Trophoblast cell (in vitro differentiated cells and primary cell): ENCODE measurements at places on chromosomes 12 and 14.
A peak's percentile ranks its signal among the peaks of the same experiment; 100 is the strongest.

GRCh38 chr12:8081251-8081920 is 688 bp upstream of the NECAP1 start:
- DNase-seq, result no peak

GRCh38 chr12:130461839-130462557 is 124.3 kb downstream of the PIWIL1 start:
- DNase-seq, result no peak

DNA sequence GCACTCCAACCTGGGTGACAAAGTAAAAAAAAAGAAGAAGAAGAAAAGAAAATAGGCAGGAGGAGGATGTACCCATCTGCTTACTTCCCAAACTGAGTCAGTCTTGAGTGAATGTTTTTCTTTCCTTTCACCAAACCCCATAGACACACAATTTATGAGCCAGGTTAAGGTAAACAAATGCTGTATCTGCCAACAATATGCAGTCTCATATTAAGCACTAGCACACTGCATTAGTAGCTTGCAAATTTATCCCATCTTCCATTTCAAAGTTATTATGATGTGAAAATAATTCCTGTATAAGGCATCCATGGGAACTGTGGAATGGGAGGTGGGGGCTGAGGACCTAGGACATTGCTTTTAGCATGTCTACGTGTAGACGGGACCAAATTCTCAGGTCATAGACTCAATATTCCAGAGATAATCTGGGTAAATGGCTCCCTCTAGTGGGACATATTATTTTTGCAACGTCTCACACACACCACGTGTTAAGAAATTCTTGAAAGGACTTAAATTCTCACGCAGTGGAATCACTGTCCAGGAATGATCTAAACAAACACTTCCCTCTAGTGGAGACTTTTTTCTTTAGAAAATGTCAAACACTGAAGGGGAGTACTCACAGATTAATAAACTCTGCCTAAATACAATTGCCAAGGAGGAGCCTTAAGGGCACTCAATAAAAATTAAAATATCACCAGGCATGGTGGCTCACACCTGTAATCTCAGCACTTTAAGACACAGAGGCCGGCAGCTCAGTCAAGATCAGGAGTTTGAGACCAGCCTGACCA is 17.1 kb upstream of the OR10P1 start:
- DNase-seq, result peak; percentile 87

DNA sequence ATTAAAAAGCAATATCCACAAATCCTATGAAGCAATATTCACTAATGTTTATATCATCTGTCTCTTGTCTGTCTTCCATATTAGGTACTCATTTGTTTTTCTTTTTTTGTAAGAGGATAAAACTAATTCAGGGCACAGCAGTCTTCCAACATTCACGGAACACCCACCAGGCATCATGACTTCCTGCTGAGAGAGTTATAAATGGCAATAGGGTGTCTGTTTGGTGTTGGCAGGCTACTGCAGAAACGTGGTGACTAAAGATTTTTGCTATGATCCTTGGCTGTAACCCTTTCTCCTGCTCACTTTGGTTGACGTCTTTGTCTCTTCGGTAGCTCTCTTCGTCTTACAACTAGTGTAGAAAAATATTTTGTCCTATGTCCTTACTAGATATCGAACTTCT is 860.6 kb upstream of the MGAT4C start:
- no peak for DNase-seq

GRCh38 chr14:94170136-94170535 is 4.0 kb upstream of the PPP4R4 start:
- DNase-seq, result no peak

- no peak for DNase-seq
Observed at GRCh38 chr12:66763467-66763866, 84.6 kb upstream of the GRIP1 start.

GRCh38 chr12:22410486-22410885 is 76.0 kb upstream of the ST8SIA1 start:
- peak; percentile 96 for DNase-seq

DNA sequence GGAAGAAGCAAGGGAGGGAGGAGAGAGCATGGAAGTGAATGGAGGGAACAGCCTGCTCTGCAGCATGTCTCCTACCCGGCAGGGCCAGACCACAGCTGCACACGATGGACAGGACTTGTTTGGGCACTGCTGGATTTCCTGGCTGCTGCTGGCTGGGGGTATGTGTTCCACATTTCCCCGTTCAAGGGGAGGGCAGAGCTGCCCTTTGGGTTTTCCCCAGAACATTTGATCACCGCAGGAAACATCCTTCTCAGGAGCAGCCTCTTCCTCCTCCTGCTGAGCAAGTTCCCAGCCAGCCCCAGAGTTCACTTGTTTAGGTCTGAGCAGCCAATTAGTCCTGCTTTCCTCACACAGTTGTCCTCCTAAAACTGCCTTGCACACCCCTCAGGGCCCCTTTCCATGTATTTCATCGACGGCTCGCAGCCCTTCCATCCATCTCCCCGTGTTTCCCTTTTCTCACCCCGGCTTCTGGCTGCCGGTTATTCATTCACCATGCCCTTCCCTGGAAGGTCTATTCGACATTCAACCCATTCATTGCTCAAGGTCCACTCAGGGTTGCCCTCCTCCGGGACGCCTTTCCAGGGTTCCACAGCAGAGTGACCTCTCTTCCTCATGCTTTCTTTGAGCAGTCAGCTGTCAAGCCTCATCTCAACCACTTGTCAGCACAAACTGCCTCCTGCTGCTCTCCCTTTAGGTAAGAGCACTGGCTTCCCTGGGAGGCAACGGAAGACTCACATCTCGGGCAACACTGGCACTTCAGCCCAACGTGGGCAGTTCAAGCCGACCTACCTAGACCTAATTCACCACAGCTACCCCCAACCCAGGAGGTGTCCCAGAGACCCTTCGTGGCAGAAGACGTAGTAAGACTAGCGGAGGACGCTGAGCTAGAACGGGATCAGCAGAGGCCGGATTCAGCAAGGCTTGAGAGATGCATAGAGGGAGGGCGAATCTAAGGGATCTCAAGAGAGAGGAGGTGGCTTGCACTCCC is 20.1 kb upstream of the ANO2 start:
- DNase-seq, result no peak

DNA sequence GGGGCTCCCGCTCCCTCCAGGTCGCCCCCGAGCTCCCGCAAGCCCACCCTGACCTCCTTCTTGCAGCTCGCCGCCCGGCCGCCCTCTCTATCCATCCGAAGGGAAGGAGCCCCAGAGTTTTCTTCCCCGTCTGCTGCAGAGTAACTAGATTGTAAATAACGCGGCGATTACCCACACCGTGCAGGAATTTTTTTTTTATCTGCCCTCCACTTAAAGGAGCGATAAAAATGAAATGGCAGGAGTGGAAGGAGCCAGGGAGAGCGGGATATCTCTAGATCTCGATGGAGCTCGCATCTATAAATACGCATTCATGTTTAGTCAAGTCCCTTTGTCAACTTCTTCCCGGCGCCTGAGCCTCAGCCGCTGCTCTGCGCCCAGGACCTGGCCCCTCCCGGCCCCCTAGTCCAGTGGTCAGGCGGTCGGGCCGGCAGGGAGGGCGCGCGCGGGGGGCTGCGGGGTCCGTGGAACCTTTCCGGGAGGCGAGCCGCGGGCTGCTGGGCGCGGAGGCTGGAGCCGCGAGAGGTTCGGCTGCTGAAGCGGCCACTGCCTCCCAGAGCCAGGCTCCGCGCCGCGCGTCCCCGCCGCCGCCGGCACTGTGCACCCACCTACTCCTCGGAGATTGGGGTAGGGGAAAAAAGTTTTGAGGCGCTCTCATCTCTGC is 386.0 kb downstream of the BCAT1 start:
- peak; percentile 31 for DNase-seq

GRCh38 chr12:38269897-38270296 is 46.7 kb upstream of the ALG10B start:
- DNase-seq, result no peak

- no peak for DNase-seq
Observed at GRCh38 chr14:93803408-93804318, 15.4 kb upstream of the PRIMA1 start.

DNA sequence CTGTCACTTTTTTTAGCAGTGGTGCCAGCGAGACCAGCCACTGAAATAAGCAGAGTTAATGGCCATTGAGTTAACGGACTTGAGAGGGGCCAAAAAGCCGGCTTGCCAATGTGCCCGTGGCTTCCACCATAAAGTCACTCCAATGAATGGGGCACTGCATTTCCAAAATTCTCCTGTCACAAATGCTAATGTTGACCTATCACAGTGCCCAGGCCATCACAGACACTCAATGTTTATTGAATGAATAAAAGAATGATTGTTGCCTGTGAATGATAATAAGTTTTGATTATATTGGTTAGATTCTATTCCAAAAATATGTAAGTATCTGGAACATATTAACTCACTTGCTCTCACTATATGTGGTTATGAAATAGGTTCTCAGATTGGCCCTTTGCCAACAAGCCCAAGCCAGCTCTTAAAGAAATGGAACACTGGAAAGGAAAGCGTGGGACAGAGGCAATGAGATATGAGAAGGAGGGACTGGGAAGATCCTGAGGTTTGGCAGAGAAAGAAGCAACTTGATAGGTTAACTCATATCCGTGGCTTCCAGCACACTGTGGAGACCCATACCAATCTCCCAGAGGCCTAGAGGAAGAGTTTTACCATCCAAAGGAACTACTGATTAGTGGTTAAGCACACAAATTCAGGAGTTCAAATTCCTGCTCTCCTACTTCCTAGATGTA is 108.7 kb downstream of the BTG1 start:
- DNase-seq, result no peak

GRCh38 chr12:9698681-9699080 is 29.2 kb downstream of the CLEC2D start:
- no peak for DNase-seq

DNA sequence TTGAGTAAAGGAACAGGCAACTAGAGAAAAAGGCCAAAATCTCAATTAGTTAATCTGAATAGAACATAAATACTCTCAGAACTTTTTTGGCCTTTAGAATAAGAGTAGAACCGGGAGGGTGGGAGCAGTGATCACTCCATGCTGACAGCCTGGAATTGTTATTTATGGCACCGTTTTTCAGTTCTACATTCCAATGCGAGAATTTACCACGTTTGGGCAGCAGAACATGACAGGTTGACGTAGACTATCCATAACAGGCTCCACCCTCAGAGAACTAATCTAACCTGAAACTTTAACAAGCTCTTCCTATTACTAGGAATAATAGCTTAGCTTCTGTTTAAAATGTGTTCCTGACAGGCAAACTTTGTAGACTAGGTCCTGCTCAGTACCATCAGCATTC is 379.1 kb downstream of the SEC23A start:
- DNase-seq, result no peak

GRCh38 chr14:32494609-32495434 is 165.7 kb downstream of the AKAP6 start:
- DNase-seq, result no peak

DNA sequence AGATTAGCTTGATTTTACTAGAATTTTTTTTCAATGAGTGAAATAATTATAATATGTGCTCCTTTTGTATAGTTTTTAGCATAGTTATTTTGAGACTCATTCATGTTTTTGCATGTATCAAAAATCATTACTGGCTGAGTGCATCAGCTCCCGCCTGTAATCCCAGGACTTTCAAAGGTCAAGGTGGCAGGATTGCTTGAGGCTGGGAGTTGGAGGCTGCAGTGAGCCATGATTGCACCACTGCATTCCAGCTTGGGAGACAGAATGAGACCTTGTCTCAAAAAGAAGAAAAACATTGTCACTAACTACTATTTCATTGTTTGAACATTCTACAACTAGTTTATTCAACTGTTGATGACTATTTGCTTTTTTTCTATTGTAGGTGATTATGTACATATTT is 802.7 kb downstream of the SLC16A7 start:
- no peak for DNase-seq

DNA sequence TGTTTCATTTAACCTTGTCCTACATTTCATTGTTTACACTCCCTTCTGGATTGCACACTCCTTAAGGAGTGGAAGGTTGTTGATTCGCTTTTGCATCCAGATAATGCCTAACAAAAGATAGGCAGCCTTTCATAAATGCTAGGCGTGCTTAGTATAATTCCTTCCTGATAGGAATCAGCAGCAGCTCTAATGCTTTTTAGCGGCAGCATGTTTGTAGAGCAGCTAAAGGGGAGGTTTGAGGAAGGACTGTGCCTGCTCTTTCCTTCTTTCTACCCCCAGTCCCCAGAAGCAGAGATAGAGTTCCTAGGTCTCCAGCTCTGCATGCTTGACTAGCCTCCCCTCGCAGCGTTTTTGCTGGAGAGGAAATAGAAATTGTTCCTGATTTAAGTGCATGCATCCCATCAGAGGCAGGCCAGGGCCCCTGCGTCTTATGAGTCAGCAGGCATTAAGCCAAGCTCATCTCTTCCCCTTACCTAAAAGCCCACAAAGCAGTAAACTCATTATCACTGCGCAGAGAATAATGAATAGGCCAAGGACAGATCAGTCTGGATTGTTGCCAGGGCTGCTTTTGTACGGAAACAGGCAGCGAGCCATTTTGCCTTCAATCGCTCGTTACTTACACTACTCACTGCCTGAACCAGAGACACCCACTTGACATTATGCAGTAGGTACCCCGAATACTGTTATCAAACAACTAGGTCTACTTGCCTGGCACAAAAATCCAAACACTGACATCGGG is 14.0 kb upstream of the TBPL2 start:
- DNase-seq, result peak; percentile 10

GRCh38 chr14:21993070-21993469 is 319.5 kb upstream of the OR4E1 start:
- DNase-seq, result no peak

DNA sequence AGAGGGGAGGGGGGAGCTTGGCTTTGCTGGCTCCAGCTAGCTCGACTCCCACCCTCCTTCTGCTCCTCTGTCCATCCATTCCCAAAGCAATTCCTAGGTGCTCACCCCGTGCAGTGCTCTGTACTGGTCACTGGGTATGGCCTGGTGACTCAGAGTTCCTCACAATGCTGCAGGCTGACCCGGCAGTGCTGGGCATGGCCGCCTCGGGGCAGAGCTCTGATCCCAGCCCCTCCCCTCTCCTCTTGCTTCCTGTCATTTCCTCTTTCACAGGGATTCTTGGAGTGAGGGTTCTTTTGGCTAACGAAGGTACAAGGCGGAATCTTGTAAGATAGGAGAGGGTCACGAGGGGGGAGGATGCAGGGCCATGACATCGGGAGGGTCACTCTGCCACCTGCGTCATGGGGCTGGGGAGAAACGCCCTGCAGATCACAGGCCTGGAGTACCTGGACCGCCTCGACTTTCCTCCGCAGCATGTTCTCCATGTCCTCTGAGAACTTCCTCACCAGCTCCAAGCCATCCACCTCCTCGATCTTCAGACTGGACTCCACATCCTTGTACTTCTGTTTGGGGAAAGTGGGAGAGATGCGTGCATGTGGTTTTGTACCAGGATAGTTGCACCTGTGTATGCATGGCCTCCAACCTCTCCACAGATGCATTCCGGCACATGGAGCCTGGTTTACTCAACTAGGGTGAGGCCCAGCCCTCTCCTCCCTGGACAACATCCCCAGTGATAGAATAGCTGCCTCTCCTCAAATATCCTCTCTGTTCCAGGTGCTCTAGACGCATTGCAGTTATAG is 5.7 kb downstream of the CACNA2D4 start:
- DNase-seq, result peak; percentile 52

DNA sequence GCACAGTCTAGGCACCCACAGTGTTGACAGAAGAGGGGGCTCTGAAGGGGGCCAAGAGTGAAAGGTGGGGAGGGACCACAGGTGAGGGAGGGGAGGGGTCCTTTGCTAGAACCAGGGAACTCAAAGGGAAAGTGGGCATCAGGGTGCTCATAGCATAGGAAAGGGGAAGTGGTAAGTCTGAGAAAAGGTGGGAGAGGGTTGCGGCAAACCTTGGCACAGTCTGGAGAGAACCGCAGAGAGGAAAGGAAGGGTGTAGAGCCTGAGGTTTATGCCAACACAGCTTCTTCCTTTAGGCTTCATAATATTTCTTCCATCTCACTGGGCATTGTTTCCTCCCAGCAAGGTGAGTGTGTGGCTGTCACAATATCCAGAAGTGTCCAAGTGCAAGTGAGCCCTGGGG is 11.5 kb upstream of the PLEK2 start:
- no peak for DNase-seq

GRCh38 chr14:35158951-35159653 is 36.8 kb downstream of the PRORP start:
- DNase-seq, result peak; percentile 91
